ENCODE measurements at places on chromosomes 11 and 22. TPM values are rescaled to one million over a fixed set of nuclear protein-coding genes. Genes with fewer than 3 reads are reported as not detected.

The OR8D4 gene
- total RNA-seq: not detected

The BATF2 gene
- total RNA-seq: 0.98 TPM

The SLN gene
- 1.6 TPM for total RNA-seq

The SPTBN2 gene
- 9.3 TPM for total RNA-seq

The NPAS4 gene
- not detected for total RNA-seq

The DGCR6 gene
- total RNA-seq: 0.97 TPM

The TMEM191C gene
- 1.0 TPM for total RNA-seq

The GPR83 gene
- 0.06 TPM for total RNA-seq

The SLC43A3 gene
- 0.75 TPM for total RNA-seq

The ADORA2A gene
- 0.69 TPM for total RNA-seq

The C11orf87 gene
- total RNA-seq: not detected

The KLHDC7B gene
- 0.02 TPM for total RNA-seq

The OR56A1 gene
- not detected for total RNA-seq

The TNNT3 gene
- total RNA-seq: not detected

The CARD18 gene
- not detected for total RNA-seq

The REXO2 gene
- 96.2 TPM for total RNA-seq

The ELP4 gene
- total RNA-seq: 7.5 TPM

The SEPTIN3 gene
- 1.3 TPM for total RNA-seq

The PLCB3 gene
- total RNA-seq: 13.3 TPM

The RASGRP2 gene
- 0.88 TPM for total RNA-seq

The SYCE3 gene
- not detected for total RNA-seq

The CDPF1 gene
- 10.4 TPM for total RNA-seq

The ART1 gene
- not detected for total RNA-seq

The HSD17B12 gene
- 65.6 TPM for total RNA-seq

The ZP1 gene
- 0.38 TPM for total RNA-seq

The THAP12 gene
- total RNA-seq: 52.6 TPM

The TSGA10IP gene
- not detected for total RNA-seq

The DESI1 gene
- 14.9 TPM for total RNA-seq

The DNAJB7 gene
- not detected for total RNA-seq

The XKR3 gene
- not detected for total RNA-seq

The NAALADL1 gene
- total RNA-seq: not detected

The EIF4ENIF1 gene
- 14.9 TPM for total RNA-seq

The FZD4 gene
- 1.3 TPM for total RNA-seq

All from A549 treated with ZK216348 at 1 μM for 4 hours (cell line).